ENCODE measurements at places on chromosomes 4 and X.

- no peak for DNase-seq
Observed at GRCh38 chr4:93828332-93828994, at the start of gene ATOH1. TSS of gene ATOH1 (plus strand) at chr4:93828753. CDS start at chr4:93828927, 174 bp downstream.

DNA sequence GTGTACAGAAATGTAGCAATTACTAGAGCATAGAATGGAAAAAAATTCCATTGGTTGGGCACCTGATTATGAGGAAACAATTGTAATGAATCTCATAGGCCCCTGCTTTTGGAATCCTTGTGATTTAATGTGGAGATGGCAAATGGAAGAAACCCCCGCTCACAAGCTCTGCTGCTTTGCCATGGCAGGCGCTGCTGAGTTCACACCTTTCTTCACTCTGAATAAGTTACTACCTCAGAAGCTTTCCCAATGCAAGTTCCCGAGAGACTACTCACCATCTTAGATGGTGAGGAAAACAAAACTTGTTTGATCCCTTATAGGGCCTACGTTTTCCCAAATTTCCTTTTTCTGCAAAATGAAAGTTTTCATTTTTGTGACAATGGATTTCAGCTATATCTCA, 266.6 kb upstream of the TAPT1 start:
- no peak for DNase-seq

GRCh38 chr4:165542476-165542875, 163.7 kb downstream of the CPE start:
- no peak for DNase-seq

DNA sequence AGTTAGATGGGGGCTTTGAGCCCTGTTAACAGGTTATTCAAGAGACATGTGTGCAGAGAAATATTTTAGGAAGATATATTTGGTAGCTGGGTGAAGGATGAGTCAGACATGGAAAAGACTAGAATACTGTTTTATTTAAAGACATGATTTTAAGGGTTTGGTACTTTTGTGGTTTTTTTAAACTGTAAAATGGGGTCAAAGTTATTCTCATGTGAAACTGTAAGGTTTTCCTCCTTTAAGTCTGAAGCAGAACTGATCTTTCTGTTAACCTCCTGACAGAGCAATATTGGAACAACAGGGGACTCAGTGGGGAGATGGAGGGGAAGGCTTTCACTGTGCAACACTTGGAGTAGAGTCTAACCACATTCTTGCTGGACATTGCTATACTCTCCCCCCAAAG, 112.4 kb upstream of the LSM6 start:
- no peak for DNase-seq

DNA sequence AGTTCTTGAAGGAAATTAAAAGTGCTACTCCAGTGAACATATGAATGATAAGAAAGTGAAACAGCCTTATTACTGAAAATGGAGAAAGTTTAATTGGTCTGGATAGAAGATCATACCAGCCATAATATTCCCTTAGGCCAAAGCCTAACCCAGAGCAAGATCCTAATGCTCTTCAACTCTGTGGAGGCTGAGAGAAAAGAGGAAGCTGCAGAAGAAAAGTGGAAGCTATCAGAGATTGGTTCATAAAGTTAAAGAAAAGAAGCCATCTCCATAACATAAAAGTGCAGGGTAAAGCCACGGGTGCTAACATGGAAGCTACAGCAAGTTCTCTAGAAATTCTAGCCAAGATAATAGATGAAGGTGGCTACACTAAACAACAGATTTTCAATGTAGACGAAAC, 85.5 kb upstream of the ATOH1 start:
- no peak for DNase-seq

- DNase-seq = no peak
Observed at GRCh38 chr4:113695328-113696169, 66.0 kb downstream of the CAMK2D start.

GRCh38 chr4:40311811-40312346, 23.3 kb upstream of the CHRNA9 start:
- no peak for DNase-seq

GRCh38 chr4:10007793-10008608, 13.3 kb downstream of the SLC2A9 start:
- no peak for DNase-seq

DNA sequence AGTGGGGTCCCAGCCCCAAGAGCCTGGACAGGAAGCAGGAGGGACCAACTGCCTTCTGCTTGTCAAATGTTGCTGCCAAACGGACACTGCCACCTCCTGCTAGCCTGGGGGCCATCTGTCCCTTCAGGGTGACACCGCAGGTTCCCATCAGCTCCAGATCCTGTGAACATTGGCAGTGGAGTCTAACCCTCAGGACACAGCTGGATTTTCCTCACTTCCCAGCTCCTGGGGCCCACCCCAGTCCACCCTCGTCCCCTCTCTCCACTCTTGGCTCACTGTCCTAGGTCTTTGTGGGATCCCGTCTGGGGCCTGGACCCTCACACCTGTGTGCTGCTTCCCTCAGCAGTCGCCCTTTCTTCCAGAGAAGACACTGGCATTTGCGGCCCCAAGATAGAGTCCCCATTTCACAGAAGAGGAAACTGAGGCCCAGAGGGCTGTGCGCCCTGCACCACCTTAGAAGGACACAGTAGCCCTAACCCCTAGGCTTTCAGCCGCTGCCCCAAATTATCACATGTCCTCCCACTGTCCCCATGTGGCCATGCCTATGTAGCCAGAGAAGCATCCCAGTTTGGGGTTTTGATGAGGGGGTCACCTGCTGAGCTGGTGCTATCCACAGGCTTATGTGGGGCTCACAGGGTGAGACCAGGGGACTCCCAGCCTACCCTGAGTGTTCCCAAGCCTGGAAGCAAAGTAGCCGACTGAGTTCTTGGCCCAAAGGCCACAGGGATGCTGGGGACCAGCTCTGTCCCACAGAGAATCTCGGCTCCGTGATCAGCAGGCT, 20.1 kb downstream of the PPP2R2C start:
- no peak for DNase-seq

GRCh38 chrX:13298836-13299235, 21.0 kb downstream of the ATXN3L start:
- DNase-seq = no peak

- DNase-seq = no peak
Observed at GRCh38 chrX:119899125-119899524, 3.4 kb downstream of the AKAP14 start.

GRCh38 chr4:67327245-67328017, 217.9 kb downstream of the CENPC start:
- peak; percentile 57 for DNase-seq

DNA sequence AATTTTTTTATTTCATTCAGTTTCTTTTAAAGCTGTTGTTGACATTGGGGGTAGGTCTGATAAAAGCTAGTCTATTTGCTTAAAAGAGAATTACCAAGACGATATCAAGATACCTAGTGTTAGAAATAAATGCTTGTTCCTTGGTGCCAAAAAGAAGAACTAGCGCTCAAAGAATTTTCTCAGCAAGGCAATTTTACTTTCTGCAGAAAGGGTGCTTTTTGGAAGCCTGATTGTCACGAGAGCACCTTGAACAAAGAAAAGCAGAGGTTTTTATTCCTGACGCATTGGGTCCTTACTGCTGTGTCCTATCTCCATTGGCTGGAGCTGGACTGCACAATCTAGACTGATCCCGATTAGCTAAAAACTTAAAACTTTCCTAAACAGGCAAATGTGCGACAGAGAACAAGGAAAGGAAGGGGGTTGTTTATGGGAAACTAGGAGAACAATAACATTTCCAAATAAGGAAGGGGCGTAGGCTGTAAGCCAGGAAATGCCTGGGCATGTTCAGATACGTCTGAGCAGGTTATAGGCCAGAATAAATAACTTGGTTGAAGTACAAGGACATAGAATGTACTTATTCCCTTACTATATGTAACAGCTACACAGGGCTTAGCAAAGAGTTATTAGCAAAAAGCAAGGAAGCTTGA, 50.3 kb upstream of the STPG2 start:
- no peak for DNase-seq

DNA sequence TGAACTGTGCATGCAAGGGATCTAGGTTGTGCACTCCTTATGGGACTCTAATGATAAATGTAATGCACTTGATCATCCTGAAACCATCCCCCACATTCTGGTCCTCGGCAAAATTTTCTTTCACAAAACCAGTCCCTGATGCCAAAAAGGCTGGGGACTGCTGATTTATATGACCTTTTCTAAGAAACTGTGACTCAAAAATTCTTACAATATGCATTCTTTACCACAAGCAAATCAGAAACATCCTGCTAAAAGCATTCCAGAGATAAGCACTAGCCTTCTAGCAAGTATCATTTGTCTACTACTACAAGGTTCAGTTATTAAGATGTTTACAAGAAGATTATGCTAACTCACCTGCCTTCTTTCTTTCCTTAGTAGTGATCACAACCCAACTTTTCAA, 166.5 kb upstream of the PCDH7 start:
- DNase-seq = no peak
